ENCODE measurements at places on chromosomes 2 and 18.

- DNase-seq: no peak
Observed at GRCh38 chr2:220701115-220701514, 871.0 kb downstream of the EPHA4 start.

- no peak for DNase-seq
Observed at GRCh38 chr18:62729487-62730386, 14.4 kb downstream of the PHLPP1 start.

DNA sequence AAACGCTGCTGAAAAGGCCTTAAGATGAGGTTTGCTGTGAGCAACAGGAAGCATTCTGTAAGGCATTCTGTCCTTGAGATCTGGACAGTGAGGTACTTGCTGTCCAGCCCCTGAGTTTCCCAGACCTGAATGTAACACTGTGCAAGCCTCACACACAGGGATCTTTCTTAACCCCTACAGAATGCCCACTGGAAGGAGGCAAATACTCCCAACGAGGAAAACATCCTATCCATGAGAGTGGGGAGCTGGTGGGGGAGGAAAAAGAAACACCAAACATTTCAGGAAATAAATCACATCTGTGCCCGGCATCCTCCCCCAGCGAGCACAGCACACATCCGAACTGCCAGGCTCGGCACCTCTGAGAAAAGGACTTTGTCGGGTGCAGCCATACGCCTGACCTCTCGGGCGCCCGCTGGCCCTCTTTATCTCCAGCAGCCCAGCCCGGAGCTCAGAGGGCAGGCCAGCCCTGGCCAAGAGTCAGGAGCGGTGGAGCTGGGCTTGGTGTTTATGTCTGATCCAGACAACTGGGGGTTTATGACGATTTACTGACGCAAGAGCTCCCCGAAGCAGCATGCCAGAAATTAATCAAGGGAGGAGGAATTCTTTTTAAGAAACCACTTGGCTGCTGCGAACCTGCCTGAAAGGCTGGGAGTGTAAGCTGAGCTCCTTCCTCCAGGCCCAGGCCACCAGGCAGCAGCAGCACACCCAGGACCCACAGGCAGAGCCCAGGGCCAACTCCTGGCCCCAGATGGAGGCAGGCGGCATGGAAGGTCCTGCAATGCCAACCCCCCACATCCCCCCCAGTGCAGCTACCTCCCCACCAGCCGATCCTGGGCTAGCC lies 72.2 kb downstream of the HDAC4 start:
- peak; percentile 79 for DNase-seq

DNA sequence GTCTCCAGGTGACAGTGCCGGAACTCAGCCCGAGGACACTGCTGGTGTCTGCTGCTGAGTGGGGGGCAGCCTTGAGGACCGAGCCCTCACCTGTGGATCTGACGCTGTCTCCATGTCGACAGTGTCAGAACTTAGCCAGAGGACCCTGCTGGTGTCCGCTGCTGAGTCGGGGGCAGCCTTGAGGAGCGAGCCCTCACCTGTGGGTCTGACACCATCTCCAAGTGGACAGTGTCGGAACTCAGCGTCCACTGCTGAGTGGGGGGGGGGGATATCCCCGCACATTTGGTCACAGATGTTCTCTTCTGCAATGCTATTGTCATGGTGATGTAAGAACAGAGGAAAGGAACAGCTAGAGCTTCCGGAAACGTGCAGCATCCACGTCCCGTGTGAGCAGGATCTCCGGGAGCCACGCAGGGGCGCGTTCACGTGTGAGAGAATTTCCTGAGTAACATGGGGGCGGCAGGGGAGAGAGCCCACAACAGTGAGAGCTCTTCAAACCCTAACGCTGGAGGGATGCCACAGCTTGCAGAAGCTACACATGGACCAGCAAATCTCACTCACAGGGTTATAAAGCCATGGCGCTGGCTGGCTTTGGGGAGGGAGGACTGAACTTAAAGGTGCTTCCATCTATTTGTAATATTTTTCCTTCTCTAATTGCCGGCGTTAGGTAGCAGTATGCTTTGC lies 250.7 kb upstream of the SALL3 start:
- no peak for DNase-seq

- DNase-seq: no peak
Observed at GRCh38 chr2:189022053-189022481, 47.9 kb downstream of the COL3A1 start.

- no peak for DNase-seq
Observed at GRCh38 chr2:63740943-63741342, 100.8 kb upstream of the UGP2 start.

DNA sequence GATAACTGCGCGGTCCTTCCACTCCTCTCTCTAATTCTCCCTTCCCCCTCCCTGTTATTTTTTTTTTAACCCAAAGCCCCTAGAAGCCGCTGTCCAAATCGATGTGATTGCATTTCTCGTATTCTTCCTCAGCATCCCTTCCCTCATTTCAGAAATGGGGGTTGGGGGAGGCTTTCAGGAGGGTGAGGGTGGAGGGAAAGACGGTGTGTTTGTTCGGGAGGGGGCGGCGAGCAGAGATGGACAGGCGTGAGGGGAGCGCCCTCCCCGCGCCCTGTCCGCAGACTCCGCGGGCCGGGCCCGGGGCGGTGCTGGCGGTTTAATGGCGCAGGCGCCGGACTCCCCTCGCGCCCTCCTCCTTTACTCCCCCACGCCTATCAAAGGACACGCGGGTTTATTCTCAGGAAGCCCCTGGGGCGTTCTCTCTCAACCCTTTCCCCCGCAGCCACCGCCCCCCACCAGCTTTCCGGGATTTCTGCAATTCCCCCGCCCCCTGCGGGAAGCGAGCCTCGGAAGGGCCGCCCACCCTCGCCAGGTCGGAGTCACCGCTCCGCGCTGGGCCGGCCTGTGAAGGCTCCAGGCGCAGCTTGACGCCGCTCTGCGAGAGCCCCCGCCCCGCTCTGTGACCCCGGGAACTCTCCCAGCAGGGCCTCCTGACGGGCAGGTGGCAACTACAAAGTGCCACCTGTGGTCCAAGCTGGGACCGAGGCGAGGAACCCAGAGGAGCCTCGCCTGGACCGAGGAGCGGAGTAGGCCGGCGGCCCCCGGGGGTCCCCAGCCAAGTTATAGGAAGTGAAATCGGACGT lies 981 bp downstream of the ST8SIA3 start:
- no peak for DNase-seq

- no peak for DNase-seq
Observed at GRCh38 chr2:238308177-238308576, 12.1 kb upstream of the TRAF3IP1 start.

GRCh38 chr2:52264488-52264887 lies 1232.6 kb upstream of the NRXN1 start:
- no peak for DNase-seq

GRCh38 chr2:222762342-222762741 lies 90.9 kb downstream of the MOGAT1 start:
- no peak for DNase-seq

DNA sequence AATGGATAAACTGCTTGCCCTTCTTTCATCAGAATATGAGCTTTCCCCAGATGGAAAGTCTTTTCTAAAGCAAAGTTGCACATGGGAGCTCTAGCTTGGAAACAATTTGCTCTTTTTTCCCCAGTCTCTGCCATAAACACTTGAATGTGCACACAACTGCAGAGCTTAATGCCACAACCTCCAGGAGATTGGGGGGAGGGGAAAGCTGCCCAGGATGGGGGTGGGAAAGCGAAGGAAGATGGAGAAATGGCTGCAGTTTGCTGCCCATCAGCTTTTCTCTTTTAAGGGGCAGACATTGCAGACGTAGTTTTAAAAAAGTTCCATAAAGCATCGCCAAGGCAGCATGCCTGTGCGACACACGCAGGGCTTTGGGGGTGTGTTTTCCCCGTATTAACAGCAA lies 1.5 kb downstream of the ACKR3 start:
- DNase-seq: peak; percentile 79

DNA sequence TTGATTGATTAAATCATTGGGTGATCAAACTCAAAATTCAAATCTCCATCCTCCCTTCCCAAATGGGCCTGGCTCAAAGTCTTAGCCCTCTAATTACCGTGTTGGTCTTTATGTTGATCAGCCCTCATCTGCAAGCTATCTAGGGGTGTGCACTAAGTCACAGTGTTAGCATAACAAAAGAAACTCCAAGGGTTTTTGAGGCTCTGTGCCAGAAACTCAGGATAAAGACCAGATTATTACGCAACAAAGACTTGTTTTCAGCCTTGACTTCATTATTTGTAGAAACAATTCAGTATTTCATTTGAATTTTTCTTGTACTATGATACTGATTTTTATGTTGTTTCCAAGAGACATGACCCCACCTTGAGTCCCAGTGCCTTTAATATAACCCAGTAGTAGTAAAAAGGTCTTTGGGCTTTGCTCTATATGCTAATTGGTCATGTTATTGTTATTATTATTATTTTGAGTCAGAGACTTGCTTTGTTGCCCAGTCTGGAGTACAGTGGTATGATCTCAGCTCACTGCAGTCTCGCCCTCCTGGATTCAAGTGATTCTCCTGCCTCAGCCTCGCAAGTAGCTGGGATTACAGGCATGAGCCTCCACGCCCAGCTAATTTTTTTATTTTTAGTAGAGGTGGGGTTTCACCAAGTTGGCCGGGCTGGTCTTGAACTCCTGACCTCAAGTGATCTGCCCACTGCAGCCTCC lies 13.9 kb downstream of the PSMD14 start:
- DNase-seq: no peak
